ENCODE measurements at places on chromosomes 3 and 15. TPM values are rescaled to one million over a fixed set of nuclear protein-coding genes. Genes with fewer than 3 reads are reported as not detected.

The RNF13 gene
- total RNA-seq, result 20.3 TPM

The LHFPL4 gene
- total RNA-seq, result not detected

The TM4SF18 gene
- total RNA-seq, result 0.82 TPM

The SPATA12 gene
- total RNA-seq, result not detected

The OPA1 gene
- 56.9 TPM for total RNA-seq

The CTXN2 gene
- total RNA-seq, result not detected

The GOLGA8N gene
- total RNA-seq, result 6.7 TPM

The MKRN3 gene
- total RNA-seq, result 0.14 TPM

The WNT7A gene
- total RNA-seq, result not detected

DNA sequence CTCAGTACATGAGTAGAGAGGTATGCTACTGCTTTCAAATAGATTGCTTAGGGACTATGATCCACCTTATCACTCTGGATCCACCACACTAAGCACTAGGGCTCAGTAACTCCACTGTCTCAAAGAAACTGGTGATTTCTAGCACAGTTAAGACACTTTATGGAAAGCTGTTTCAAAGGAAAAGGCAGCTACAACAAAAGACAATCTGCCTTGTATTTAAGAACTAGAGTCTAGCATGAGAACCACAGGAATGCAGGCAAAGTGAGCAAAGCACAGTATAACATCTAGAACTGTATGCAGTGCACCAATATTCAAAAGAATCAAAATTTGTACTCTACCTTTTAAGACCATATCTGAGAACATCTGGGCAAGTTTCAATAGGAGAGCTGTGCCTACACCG, 17.9 kb downstream of the TFRC start:
- DNase-seq, result no peak

DNA sequence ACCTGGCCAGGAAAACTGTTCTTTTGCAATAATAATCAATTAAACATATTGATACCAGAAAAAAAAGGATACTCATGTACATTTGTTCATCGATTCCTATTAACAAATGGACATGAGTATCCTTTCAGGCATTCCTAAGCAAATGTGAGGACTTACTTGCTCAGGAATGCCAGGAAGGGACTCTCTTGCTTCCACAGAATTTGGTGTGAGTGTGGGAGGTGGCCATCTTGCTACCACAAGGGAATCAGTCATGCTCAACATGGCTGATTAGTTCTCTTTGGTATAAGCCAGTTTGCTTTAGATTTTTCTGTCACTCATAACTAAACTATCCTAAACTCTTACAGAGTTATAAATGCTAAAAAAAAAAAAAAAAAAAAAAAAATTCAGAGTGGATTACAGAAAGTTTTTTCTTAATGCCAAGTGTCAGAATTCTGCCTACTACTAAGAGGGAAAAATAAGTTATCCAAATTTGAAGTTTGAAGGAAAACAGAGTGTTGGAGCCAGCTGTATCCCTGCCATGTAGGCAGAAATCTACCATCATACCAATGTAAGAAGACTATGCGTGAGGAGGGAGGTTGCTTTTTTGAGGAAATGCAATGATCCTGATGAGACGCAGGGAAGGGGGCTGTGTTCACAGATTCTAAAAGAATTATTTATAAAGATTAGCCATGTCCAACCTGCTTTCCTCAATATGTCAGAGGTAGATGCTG, 98.7 kb downstream of the PLD1 start:
- DNase-seq, result no peak

GRCh38 chr3:127597020-127597771, 1.0 kb upstream of the MCM2 start:
- no peak for DNase-seq

DNA sequence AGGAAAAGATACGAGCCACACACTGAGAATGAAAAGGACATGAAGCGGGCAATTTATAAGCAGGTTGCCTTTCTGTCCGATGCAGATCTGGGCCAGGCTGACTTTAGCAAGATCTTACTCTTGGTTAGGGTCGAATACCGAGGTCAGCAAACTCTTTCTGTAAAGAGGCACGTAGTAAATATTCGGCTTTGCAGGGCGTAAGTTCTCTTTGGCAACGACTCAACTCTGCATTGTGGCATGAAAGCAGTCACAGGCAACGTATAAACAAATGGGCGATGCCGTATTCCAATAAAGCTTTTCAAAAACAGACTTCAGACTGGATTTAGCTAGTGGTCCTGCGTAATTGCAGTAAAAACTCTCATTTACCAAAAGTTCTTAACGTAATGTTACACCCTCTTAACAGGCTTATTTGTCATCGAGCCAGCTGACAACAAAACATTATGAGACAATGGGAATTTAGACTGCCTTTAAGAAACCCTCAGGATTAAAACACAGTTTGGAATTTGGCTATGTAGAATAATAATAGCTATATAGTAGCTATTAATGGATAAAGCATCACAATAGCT, 13.1 kb upstream of the RPL35A start:
- DNase-seq, result no peak

DNA sequence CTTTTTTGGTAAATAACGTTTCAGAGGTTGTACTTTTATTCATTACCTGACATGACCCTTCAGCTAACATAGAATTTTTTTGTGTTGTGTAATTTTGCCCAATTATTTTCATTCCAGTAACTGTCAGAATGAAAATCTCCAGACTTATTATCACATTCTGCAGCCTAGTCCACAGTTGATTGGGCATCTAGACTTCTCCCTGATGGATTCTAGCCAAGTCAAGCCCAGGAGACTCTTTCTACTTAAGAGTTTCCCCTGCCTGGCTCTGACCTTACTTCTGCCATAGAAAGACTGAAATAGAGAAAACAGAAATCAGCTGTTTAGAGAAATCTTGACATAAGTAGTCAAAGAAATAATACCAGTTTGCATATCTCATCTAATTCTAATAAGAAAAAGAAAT, 82.9 kb upstream of the CDAN1 start:
- DNase-seq, result no peak

GRCh38 chr3:43769885-43770425, 79.2 kb downstream of the ABHD5 start:
- DNase-seq, result no peak

DNA sequence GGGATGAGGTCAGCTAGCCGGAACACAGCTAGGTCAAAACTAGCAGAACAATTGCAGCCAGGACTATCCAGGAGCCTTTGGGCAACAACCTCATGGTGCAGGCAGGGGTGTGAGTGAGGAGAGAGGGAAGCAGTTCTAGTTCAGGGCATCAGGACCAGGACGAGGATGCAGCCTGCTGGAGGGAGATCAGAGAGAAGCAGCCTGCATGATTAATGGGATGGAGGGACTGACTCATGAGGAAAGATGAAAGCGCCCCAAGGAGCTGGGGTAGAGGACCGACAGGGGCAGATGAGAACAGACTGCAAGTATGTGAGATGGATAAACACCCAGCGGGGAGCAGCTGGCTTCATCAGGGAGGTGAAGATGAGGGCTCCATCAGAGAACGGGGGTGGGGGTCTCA, 37.9 kb upstream of the LRTM1 start:
- no peak for DNase-seq

GRCh38 chr15:75731248-75732151, 18.9 kb upstream of the CSPG4 start:
- no peak for DNase-seq

DNA sequence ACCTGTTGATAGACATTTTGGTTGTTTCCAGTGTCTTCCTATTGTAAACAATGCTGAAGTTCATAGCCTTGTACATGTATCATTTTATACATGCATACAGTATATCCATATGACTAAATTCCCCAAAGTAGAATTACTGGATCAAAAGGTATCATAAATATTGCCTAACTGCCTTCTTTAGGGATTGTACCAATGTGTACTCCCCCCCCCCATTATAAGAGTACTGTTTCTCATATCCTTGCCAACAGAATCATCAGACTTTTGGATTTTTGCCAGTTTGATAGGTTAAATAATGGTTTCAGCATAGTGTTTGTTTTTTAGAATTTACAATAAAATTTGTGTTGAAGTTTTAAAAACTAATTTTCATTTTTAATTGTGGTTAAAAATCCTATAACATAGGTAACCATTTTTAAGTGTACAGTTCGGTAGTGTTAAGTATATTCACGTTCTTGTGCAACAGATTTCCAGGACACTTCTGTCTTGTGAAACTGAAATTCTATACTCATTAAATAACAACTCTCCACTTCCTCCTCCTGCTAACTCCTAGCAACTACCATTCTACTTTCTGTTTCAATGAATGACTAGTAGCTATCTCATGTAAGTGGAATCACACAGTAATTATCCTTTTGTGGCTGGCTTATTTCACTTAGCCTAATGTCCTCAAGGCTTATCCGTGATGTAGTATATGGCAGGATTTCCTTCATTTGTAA, 30.8 kb upstream of the MAP3K13 start:
- DNase-seq, result no peak

DNA sequence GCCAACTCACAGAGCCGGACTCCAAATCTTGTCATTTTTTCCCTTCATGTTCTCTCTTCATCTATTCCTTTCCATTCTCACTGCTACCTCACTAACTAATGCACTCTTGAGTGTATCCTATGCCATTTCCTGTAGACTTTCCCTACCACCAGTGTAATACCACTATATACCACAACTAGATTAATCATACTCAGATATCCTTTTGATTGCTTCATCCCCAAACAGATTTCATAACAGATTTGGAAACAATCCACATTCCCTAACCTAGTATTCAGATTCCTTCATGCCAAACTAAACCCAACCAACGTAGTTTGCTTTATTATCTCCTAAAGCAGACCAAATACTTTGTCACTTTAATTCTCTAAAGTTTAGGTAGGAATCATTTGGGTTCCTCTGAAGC, 2.6 kb upstream of the PLOD2 start:
- no peak for DNase-seq

GRCh38 chr3:153670577-153670976, 450.6 kb upstream of the ARHGEF26 start:
- no peak for DNase-seq

All from transverse colon (tissue), 4 donors.